ENCODE measurements at places on chromosomes 3 and 15.

DNA sequence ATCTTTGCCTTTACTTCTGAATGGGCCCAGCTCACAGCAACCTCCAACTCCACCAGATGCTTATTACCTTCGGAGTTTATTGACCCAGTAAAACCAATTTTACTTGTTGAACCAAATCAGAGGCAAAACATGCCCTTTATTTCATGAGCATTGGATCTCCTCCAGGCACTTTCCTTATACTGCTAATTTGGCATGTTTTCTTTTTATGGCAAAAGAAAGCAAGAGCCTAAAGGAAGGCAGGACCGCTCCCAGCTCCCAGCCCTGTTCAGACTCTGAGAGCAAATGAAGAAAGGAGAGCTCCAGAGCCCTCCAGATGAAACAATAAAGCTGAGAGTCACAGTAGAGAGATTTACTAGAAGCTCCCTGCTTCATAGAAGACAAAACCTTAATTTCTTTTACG lies 81.5 kb upstream of the NR2E3 start:
- DNase-seq: no peak

GRCh38 chr3:44098656-44099415 lies 142.8 kb upstream of the TOPAZ1 start:
- no peak for DNase-seq

GRCh38 chr15:69069996-69070395 lies 55.5 kb downstream of the NOX5 start:
- DNase-seq: no peak

- peak; percentile 74 for DNase-seq
Measured at GRCh38 chr3:170714122-170714521, 128.2 kb upstream of the SLC7A14 start.

DNA sequence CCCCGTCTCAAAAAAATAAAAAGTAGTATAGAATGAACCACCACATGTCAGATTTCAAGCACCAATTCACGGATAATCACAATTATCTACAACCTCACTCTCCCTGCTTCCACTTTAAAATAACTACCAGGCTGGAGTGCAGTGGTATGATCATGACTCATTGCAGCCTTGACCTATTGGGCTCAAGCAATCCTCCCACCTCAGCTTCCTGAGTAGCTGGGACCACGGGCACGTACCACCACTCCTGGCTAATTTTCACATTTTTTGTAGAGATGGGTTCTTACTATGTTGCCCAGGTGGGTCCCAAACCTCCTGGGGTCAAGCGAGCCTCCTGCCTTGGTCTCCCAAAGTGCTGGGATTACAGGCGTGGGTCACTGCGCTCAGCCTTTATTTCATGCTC lies 38.1 kb upstream of the LDHAL6B start:
- DNase-seq: peak; percentile 75

GRCh38 chr3:111277226-111277625 lies 205.6 kb downstream of the NECTIN3 start:
- peak; percentile 18 for DNase-seq

GRCh38 chr15:50418041-50418583 lies 6.1 kb upstream of the USP8 start:
- DNase-seq: no peak

DNA sequence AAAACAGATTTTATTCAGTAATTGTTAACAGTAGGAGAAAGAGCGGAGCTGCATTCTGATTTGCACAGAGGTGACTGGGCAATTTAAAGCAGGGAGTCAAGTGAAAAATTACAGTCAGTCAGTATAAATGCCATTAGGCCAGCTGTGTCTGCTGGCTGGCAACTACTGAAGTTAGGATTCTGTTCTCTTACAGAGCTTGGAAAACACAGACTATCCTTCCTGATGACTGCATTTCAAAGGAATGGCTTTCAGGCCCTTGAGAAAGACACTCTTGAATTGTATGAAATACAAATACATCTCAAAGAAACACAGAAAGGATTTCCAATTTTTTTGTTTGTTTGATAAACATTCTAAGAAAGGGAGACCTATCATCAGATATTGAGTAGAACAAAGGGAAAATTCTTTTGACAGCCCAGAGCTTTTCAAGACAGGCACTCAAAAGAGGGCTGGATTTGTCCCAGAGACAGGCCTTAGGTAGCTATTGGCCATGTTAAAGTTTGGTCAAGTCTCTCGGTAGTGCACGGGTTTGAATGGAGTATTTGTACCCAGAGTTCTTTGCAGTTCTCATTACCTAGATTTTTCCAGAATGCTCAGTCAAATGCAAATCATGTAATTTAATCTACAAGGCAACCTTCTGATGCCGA lies 551.2 kb upstream of the CCDC54 start:
- peak; percentile 61 for DNase-seq

GRCh38 chr15:77038312-77039216 lies 32.3 kb downstream of the TSPAN3 start:
- DNase-seq: no peak

DNA sequence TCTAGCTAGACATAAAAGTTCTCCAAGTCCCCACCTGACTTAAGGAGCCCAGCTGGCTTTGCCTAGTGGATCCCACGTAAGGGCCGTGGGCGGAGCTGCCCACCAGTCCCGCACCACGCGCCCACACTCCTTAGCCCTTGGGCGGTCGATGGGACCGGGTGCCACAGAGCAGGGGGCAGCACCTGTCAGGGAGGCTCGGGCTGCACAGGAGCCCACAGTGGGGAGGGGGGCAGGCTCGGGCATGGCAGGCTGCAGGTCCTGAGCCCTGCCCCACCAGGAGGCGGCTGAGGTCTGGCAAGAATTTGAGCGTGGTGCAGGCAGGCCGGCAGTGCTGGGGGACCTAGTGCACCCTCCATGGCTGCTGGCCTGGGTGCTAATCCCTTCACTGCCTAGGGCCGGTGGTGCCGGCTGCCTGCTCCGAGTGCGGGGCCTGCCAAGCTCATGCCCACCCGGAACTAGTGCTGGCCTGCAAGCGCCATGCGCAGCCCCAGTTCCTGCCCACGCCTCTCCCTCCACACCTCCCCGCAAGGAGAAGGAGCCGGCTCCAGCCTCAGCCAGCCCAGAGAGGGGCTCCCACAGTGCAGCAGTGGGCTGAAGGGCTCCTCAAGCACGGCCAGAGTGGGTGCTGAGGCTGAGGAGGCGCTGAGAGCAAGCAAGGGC lies 78.7 kb downstream of the SLC6A1 start:
- DNase-seq: no peak

DNA sequence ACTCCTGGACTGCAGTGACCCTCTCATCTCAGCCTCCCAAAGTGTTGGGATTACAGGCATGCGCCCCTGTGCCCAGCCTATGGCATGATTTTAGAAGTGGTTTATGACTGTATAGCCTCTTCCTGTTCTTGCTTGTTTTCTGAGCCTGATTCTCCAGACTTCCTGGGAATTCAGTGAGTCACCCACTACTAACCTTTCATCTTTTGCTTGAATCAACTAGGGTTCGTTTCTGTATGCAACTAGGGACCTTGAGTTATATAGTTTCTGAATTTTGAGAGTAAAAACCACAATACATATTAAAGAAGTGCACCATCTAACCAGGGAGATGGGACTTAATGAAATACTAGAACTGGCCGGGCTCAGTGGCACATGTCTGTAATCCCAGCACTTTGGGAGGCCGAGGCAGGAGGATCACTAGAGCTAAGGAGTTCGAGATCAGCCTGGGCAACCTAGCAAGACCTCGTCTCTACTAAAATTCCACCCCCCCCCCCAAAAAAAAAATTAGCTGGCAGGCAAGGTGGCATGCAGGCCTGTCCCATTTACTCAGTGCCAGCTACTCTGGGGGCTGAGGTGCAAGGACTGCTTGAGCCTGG lies 76.0 kb downstream of the ZNF609 start:
- peak; percentile 84 for DNase-seq

- DNase-seq: no peak
Measured at GRCh38 chr3:44284949-44285348, 43.3 kb downstream of the TOPAZ1 start.

- no peak for DNase-seq
Measured at GRCh38 chr3:37272741-37273140, 98.4 kb upstream of the LRRFIP2 start.

GRCh38 chr3:187669675-187670504 lies at the start of gene SST:
Gene SST, minus strand, starts transcription at chr3:187670394. Its CDS starts 103 bp downstream, at chr3:187670291.
- no peak for DNase-seq

DNA sequence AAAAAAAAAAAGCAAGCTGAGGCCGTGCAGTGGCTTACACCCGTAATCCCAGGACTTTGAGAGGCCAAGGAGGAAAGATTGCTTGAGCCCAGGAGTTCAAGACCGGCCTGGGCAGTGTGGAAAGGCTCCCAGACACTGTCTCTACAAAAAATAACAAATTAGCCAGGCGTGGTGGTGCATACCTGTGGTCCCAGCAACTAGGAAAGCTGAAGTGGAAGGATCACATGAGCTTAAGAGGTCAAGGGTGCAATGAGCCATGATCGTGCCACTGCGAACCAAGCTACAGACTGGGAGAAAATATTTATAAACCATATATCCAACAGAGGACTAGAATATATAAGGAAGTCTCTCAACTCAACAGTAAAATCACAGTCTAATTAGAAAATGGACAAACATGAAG lies 10.0 kb downstream of the KLHDC8B start:
- no peak for DNase-seq

DNA sequence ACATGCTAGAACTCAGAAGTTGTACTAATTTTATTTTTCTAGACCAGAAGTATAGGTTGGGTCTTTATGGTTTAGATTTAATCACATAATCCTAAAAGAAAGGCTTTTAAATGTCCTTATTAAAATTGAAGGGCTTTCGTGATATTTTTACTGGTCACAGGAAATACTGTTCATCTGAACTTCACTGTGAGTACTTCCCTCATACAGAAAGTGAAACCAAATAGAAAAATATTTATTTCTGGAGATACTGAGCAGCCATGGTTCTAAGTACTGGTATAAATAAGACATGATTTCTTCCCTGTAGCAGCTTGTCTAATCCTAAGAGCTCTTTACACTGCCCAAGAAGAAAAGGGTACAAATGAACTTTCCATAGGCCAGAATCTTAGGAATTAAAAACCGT lies 2.0 kb downstream of the SNRK start:
- DNase-seq: no peak

DNA sequence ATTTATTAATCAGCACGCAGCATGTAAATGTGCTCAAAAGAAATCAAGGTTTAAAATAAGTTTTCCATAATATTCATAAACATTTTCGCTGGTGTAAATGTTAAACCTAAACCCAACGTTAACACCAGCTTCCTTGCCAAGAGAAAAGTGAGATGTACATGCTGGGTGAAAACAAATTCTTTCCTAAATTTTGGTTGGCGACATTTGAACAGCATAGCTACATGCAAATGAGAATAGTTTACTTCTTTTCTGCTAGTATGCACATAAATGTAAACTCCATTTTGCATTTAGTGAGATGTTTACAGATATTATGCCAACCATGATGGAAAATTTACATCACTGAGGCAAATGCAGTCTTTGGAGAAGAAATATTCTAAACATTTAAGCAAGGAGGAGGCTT lies 182.2 kb downstream of the GAP43 start:
- DNase-seq: no peak

- DNase-seq: no peak
Measured at GRCh38 chr15:55237219-55238130, 40.7 kb upstream of the RSL24D1 start.

GRCh38 chr15:33396475-33396874 lies 85.7 kb downstream of the RYR3 start:
- no peak for DNase-seq

- no peak for DNase-seq
Measured at GRCh38 chr3:124818398-124819091, 68.6 kb downstream of the ITGB5 start.

GRCh38 chr15:84761607-84762131 lies 13.3 kb downstream of the ZNF592 start:
- peak; percentile 17 for DNase-seq

- DNase-seq: peak; percentile 99
Measured at GRCh38 chr15:90560229-90560776, 30.6 kb downstream of the CRTC3 start.

- no peak for DNase-seq
Measured at GRCh38 chr15:33565094-33565493, 254.3 kb downstream of the RYR3 start.

- no peak for DNase-seq
Measured at GRCh38 chr3:195696632-195697278, 24.0 kb upstream of the MUC20 start.

DNA sequence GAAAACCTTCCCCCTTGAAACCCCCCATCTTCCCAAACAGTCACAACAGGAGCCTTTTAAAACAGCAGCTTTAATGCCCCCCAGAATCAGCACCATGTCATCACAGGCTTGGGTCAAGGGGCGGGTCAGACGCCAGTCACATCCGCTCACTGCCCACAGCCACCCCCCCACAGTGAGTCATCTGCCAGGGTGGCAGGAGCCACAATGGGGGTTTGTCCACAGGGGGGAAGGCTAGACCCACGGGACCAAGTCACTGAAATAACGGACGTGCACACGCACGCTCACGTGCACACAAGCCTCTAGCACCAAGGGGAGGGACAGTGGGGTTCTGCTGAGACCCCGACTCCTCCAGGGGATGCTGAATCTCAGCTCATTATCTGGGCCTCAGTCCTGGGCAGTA lies 441 bp upstream of the UCN2 start:
- peak; percentile 49 for DNase-seq

GRCh38 chr3:14209581-14210289 lies 31.1 kb downstream of the LSM3 start:
- no peak for DNase-seq

GRCh38 chr15:75666823-75667501 lies 19.2 kb downstream of the SNX33 start:
- DNase-seq: peak; percentile 99

GRCh38 chr15:34900748-34901147 lies 68.8 kb downstream of the AQR start:
- DNase-seq: no peak

DNA sequence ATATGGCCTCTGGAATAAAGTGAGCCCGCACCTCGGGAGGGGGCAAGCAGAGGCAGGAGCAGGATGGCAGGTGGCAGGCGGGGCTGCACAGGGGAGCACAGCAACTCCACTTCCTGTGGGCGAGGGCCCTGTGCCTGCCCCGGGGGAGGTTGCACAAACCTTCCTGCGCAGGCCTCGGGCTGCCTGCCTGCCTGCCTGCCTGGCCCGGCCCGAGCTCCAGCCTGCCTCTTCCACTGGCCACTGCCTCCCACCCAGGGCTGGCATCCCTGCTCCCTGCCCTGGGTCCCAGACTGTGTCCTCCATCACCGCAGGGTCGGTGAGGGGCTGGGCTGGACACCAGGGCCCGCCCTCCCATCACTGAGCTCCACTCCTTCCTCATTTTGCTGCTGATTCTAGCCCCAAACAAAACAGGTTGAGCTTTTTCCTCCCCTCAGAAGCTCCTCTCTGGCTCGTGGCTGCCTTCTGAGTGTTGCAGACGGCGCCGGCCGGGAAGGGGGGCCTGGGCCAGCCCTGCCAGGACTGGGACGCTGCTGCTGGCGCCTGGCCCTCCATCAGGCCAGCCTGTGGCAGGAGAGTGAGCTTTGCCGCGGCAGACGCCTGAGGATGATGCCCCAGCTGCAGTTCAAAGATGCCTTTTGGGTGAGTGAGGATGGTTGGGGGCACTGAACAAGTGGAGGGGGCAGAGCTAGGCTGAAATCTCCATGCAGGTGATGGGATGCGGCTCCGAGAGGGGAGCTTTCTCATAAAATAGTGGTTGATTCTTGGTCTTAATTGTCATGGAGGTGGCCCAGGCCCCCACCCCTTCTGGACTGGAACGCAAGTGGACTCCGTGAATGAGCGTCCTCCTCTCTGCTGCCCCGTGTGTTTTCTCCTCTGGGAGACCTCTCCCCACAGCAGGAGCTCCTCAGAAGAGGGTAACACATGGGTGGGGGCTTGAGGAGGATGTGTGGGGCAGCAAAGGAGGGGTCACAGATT lies at the start of gene PSTPIP1:
Gene PSTPIP1, plus strand, starts transcription at position 156 of the 975 bp plus-strand sequence. Its CDS starts 448 bp downstream, at position 604.
- DNase-seq: peak; percentile 60
